ENCODE measurements at places on chromosomes 3 and 15.

DNA sequence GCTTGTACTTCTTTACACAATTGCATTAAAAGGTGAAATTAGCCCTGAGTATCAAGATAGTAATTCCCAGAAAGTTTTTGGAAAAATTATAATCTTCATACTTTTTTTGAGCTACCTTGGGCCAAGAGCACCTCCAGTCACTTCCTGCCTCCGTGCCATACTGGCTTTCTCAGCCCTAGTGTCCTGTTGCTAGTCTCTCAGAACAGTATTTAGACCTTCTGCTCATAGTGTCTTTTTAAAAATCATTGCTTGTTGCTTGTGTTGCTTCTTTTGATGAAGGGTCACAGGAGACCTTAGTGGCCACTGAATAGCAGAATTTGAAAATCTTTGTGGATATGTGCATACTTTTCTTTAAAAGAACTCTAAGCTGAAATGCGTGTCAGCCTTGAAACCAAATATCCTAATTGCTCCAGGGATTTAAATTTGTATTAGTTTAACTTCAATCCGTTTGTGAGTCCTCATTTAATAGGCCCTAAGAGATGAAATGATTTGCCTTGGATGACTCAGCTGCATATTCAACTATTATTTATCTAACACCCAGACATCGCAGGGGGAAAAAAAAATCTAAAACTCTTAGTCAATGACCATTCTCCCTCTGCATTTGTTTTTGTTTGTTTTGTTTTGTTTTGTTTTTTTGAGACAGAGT is 29.1 kb upstream of the LXN start:
- DNase-seq: no peak

- DNase-seq: no peak
Observed at GRCh38 chr3:76063811-76064210, 278.5 kb upstream of the ZNF717 start.

- no peak for DNase-seq
Observed at GRCh38 chr3:45387636-45388348, 584 bp upstream of the LARS2 start.

GRCh38 chr15:57962887-57963286 is 102.6 kb downstream of the ALDH1A2 start:
- DNase-seq: no peak

- no peak for DNase-seq
Observed at GRCh38 chr3:187777331-187777941, 32.2 kb upstream of the BCL6 start.

- no peak for DNase-seq
Observed at GRCh38 chr3:114231616-114232015, 5.8 kb downstream of the ZNF80 start.

DNA sequence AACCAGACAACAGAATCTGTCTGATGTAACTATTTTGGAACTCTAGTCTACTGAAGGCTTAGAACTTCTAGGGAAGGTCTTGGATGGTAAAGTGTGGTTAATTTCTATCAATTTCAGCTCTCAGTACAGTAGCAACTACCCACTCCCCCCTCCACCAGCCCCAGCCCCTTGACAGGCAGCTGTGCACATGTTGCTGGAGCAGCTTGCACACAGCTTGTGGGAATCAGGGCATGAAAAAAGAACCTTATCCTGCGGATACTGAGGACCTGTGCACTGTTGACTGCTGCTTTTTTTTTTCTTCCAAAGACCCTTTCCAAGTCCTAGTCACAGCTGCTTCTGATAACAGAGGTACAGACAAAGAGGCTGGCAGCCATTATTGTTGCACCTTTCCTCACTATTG is 81.5 kb upstream of the UBP1 start:
- DNase-seq: no peak

- DNase-seq: no peak
Observed at GRCh38 chr3:176905331-176905730, 292.0 kb downstream of the TBL1XR1 start.

DNA sequence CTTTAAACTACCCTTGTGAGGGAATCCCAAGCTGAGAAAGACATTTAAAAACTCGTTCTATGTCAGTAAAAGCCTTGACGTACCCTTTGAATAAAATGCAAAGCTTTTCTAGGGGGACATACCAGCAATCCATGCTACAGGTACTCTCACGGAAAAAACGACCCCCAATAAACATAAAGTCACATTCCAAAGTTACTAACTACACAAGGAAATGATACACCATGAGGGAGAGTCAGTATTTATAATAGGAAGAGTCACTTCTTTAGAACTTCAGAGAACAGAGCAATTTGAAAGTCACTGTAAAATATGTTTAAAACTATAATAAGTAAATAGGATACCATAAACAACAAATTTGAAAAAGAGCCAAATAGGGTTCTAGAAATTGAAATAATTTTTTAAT is 63.2 kb downstream of the CFAP20DC start:
- no peak for DNase-seq

DNA sequence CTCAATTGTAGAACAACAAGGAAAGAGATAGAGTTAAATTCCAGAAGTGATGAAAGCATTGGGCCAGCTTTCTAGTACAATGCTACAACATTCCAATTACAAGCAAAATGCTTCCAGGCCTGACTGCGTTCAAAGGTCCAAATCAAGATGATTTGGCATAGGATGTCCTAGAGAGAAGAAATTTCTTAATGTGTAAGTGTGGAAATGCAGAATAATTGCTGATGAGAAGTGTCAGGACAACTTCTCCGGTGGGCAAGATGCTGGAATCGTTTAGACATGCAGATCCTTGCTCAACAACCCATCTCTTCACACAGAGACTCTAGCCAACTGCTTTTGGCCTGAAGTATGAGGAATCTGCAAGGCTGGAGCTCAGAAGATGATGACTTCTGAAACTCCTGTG is 71.1 kb upstream of the PDZRN3 start:
- DNase-seq: no peak

- no peak for DNase-seq
Observed at GRCh38 chr3:5498981-5499380, 311.5 kb downstream of the EDEM1 start.

DNA sequence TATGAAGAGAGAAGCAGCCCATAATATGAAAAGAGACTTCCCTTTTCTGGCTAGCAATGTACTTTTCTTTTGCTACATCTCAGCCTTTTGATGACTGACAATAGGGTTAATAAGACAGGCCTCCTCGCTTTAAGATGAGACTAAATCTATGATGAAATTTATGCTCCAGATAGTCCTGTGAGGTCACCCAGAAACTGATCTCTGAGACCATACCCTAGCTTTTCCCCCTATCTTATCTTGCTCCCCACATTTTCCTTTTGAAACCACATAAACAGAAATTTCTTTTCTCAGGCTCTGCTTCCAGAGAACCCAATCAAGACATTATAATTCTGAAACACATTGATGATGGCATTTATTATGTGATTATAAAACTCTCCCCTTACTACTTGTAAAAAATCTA is 168.8 kb upstream of the CADM2 start:
- no peak for DNase-seq

DNA sequence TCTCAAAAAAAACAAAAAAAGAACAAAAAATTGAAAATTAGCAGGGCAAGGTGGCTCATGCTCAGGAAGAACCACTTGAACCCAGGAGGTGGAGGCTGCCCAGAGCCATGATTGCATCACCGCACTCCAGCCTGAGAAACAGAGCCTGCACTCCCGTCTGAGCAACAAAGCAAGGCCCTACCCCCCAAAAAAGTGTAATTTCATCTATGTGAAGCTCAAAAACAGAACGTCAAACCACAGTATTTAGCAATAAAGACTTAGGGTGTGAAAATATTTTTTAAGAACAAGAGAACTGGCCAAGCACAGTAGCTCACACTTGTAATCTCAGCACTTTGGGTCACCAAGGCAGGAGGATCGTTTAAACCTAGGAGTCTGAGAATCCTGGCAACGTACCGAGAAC is 38.2 kb downstream of the STAG1 start:
- no peak for DNase-seq

GRCh38 chr15:87981969-87982368 is 274.6 kb downstream of the NTRK3 start:
- no peak for DNase-seq

- no peak for DNase-seq
Observed at GRCh38 chr3:125055331-125055912, 375 bp downstream of the HEG1 start.

- no peak for DNase-seq
Observed at GRCh38 chr15:52857937-52858781, 68.0 kb upstream of the ONECUT1 start.

GRCh38 chr3:72232331-72232730 is 447.4 kb upstream of the PROK2 start:
- no peak for DNase-seq

DNA sequence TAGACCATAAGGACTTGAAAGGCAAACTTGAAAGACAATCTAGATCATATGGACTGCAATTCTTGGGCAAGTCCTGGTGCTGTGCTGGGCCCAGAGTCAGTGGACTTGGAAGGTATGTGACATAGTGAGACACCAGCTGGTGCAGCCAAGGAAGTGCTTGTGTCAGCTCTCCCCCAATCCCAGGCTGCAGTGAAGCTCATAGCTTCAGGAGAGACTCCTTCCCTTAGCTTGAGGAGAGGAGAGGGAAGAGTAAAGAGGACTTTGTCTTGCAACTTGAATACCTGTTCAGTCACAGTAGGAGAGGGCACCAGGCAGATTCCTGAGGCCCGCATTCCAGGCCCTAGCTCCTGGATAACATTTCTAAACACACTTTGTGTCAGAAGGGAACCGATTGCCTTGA is 127.4 kb upstream of the ZPLD1 start:
- no peak for DNase-seq

GRCh38 chr3:131550562-131551465 is 48.0 kb upstream of the MRPL3 start:
- DNase-seq: no peak

- DNase-seq: no peak
Observed at GRCh38 chr3:127438951-127439350, 151.1 kb upstream of the PRR20G start.

- no peak for DNase-seq
Observed at GRCh38 chr3:135141672-135142071, 346.6 kb downstream of the EPHB1 start.

GRCh38 chr15:55475842-55476241 is 32.2 kb downstream of the DNAAF4 start:
- no peak for DNase-seq

DNA sequence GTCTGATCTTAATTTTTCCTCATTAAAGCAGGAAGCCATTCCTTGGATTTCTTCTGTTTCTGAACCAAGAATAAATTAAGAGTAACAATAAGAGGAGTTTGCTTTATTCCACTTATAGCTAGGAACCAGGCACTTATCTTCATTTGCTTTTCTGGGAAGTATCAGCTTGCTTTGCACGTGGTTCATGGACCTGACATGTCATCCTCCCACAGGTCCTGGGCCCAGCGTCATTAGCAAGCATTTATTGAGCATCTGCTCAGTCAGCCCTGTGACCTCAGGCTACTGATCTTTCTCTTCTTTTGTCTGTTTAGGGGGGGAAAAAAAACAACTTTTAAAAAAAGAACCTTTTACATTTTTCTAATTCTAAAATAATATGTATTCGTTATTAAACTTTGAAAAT is 34.7 kb upstream of the CRTC3 start:
- DNase-seq: no peak

DNA sequence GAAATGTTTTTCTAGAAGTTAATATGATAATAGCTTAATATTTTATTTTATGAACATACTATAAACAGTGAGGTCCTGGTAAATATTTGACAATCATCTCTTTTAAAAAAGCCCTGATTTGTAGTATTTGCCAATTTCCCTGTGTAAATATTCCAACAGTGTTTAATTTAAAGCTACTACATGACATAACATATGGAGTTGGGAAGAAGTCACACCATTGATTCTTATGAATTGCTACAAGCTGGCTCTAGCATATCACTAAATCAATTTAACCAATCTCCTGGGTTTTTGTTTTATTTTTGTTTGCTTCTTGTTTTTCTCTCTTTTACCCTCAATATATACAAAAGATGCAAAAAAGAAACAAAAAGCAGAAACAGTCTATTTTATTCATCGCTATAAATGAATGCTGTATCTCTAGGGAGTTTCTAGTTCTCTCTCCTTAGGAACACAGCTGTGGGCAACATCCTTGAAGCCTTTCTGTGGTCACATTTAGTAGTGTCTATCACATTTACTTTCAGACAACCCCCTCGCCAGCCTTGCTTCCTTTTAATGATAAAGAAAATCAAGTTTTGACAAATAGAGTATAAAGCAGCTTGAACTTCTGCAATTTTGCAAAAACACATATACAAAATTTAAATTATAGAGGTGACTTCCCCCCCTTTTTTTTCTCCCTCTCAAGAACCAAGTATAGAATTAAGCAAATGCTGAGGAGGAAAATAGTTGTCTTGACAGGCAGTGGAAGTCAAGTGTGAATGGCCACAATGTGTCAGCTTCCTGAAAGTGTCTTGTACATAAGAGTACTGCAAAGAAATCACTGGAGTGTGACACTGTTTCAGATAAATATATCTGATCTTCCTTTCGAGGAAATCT is 21.4 kb downstream of the CCR1 start:
- DNase-seq: no peak

GRCh38 chr3:63791974-63792373 is 27.1 kb upstream of the C3orf49 start:
- no peak for DNase-seq

GRCh38 chr3:2262204-2262603 is 163.5 kb downstream of the CNTN4 start:
- DNase-seq: no peak

DNA sequence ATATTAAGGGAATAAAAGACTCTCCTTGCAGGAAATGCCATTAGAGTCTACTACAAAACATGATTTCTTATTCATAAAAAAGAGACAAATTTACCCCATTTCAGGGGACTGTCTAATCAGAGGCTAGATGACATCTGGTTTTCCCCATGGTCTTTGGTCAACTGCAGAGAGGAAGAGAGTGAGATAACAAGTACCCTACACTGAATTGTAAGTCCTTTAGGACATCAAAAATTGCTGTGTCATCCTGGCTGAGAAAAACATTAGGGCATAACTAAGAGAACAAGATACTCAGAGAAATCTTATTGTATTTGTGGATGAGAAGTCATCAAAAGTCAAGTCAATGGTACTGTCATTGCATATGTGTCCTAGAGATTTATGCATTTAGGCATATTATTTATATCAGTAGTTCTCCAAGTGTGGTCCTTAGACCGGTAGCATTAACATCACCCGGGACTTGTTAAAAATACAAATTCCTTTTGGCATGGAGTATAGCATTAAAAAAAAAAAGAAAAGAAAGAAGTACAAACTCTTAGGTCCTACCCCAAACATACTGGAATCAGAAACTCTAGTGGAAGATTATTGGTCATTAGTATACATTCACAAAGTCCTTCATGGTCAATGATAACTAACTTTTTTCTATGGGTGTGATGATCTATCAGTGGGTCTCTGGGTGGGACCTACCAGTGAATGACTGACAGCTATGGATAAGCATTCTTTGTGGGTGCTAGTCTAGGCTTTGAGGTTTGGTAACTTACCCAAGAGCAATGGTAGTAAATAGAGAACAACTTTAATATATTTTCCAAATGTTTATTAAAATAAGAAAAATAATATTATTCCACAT is 29.0 kb upstream of the TBC1D5 start:
- no peak for DNase-seq

DNA sequence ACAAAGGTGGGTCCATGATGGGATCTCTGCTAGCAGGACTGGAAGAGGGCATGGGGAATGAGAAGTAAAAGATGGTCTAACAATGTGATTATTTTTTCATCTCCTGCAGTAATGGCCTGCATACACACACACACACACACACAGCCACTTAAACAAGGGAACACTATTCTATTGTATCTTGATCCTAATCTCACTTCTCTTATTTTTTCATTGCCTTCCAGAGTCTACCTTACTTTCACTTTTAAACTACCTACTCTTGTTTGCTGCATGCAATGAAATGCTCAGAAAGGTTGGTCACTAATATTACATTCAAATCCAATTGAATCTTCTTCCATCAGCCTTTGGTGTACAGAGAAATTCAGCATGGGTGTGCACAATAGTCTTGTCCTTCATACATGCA is 853.8 kb downstream of the IGSF11 start:
- no peak for DNase-seq

GRCh38 chr15:83205725-83206324 is 1.8 kb downstream of the HDGFL3 start:
- no peak for DNase-seq

Measured in stimulated activated CD8-positive, alpha-beta memory T cell treated with anti-CD3 and anti-CD28 coated beads, Interleukin-4, amount 100 ng/mL, for 24 hours (primary cell).